ENCODE measurements at places on chromosomes 5 and 9.

DNA sequence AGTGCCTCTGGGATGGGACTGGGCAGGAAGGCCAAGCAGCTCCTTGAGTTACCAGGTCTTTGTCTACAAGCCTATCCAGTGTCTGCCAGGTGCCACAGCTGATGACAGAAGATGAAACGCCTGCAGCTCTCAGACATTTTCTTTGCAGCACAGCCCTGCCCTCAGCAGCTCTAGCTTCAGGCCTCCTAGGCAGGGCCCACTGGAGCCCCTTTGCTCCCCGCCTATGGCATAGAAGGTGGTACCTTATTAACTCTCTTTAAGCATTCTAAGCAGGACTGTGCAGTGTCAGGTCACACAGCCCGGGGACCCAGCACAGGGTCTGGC, 1.3 kb upstream of the SKP1 start:
- DNase-seq = no peak

DNA sequence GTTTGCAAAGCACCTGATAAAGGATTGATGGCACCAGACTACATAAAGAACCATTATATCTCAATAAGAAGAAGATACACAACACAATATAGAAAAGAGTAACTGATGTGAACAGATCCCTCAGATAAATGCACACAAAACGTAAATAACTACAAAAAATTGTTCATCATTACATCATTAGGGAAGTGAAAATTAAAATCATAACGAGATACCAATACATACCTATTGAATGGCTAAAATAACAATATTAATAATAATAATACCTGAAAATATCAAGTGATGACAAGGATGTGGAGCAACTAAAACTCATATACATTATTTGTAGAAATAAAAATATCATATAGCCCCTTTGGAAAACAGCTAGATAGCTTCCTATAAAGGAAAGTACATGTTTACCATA, 469.5 kb downstream of the DMRTA1 start:
- DNase-seq = no peak

GRCh38 chr9:131607591-131607990, 62.3 kb downstream of the PRRT1B start:
- DNase-seq = no peak

- DNase-seq = no peak
These were observed 27.0 kb downstream of the UTP15 start for GRCh38 chr5:73592551-73592950.

DNA sequence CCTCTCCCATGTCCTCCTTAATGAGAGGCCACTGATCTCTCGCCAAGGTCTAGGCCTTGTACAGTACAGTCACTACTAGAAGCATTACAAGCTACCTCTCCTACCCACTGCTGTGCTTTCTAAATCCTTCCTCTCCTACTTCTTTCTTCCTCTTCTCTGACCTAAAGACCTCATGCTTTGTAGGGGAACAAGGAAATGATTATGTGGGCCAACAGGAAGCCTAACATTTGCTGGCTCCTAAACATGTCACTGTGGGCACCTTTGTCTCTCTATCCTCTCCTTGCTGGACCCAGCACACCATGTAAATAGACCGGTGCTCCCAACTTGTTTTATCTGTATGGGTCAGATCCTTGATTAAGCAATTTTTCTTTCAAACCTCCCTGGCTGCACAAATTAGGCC, 16.7 kb downstream of the SLC28A3 start:
- no peak for DNase-seq

DNA sequence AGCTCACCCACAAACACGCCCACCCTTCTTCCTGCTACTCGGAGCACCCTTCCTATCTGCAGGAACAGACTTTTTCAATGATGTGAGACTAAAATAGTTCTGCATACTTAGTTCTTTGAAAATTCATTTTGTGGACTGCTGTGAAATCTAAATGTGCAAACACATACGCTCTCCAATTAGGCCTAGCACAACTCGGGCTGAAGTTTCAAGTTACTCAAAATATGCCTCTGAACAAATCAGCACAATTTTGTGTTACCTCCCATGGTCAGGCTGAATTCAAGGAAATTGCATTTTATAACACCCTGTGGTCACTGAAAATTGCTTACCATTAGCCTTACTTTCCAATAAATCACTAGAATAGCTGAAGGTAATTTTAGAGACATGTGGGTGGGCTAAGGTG, 323.8 kb upstream of the ADCY2 start:
- no peak for DNase-seq

- no peak for DNase-seq
These were observed 762 bp downstream of the CACNA1B start for GRCh38 chr9:137878146-137878941.

DNA sequence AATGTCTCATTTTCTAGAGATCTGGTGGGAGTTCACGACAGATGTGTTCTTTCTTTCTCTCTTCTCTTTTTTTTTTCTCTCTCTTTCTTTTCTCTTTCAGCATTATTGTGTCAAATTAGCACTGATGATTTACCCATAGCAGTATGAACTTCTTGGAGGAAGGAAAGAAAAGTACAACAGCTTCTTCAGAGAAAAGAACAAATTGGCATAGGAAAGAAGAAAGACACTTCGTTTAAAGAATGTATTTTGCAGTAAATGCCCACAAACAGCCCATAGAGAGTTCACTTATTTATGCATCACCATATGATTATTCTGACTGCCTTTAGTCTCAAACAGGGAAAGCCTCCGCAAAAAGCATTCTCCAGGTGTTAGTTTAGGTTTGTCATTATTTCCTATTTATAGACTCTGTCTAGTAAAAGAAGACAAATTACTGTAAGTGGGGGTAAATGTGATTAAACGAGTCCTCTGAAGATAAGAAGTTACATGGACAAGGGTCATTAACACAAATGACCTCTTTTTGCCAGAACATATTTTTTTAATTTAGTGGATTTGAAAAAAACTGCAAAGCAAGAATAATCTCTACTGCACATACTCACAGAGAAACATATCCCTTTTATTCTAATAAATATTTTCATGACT, 68.0 kb downstream of the POU5F2 start:
- no peak for DNase-seq

- no peak for DNase-seq
These were observed 71.7 kb upstream of the RUFY1 start for GRCh38 chr5:179478624-179479023.

- DNase-seq = no peak
These were observed 367.6 kb upstream of the CLINT1 start for GRCh38 chr5:158226496-158226895.

DNA sequence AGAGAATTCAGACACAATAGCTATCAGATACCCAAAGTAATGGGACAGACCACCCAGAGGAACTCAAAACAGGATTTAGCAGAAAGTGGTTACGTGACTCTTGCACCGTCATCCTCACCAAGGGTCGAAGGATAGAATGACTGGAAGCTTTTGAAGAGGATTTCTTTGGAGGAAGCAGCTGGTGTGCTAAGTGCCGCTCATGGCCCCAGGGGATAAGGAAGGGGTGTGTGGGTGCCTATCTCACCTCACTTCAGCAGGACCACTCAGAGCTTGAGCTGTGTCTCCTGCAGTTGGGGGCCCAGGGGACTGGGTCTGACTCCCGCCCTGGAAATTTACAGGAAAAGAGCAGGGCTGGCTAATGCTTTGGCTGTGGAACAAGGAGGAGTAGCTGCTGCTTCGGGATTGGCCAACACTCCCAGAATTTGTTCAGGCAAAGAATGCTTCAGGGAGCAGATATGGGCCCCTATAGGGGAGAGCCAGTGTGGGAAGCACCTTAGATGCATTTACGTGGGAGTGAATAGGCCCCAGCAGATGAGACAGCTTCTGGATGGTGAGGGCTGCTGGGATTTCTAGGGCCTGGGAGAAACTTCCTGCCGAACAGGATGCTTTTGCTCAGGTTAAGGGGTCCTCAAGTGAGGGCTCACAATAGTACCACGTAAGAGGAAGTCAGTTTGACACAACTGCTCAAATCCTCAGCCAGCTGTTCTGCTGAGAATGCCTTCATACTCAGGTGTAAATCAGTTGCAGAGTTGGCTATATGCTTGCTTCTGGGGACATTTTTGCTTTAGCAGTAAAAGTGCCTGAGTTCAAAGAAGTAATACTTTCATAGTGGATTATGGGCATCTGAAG, 29.1 kb upstream of the TOMM5 start:
- DNase-seq = no peak

GRCh38 chr5:39500551-39501175, 75.9 kb upstream of the DAB2 start:
- DNase-seq = no peak

GRCh38 chr5:33975852-33976251, 8.6 kb downstream of the SLC45A2 start:
- DNase-seq = no peak

All from fibroblast of skin of left biceps (primary cell).